A172 (cell line): ENCODE measurements at places on chromosomes 11 and 22. TPM values are rescaled to one million over a fixed set of nuclear protein-coding genes. Genes with fewer than 3 reads are reported as not detected.

GRCh38 chr22:37999640-38000272 is 15.4 kb upstream of the SOX10 start:
- DNase-seq, result peak; percentile 82

DNA sequence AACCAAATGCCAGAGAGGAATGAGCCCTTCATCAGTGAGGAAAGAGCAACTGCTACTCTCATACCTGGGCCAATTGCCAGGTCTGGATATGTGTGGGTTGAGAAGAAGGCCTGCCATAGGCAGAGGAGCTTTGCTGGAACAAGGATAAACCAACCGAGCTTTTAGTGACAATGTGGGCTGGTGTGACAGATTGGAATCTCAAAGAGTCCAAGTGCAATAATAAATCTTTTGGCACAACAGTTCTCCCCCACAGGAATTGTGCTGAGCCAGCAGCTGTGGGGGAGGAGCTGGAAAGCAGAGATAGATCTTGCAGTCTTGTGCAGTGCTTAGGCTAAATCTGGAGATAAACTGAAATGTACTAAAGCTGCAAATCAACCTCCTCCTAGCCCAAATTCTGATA is 79.4 kb upstream of the ISX start:
- DNase-seq, result no peak

DNA sequence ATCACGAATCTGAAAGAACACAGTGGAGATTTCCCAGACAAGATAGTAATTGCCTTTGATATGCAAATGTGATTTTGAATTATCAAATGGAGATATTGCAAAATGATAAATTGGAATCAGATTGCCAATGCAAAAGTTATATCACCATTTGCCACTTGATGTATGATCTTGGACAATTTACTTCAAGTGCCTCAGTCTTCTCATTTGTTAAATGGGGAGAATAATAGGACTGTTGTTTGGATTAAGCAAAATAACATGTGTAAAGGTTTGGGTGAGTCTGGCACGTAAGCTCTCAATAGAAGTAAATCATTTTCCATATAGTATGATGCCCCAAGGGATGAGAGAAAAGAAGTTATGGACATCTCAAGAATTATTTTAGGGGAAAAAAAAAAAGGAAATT is 7.9 kb upstream of the PHF21A start:
- no peak for DNase-seq

Gene L3MBTL2
- 23.9 and 26.4 TPM in 2 replicates for total RNA-seq

Gene DCDC1
- total RNA-seq, result 0.05 TPM in 1 of 2 replicates, not detected in the other

GRCh38 chr11:8613036-8613435 is 19.0 kb upstream of the STK33 start:
- DNase-seq, result no peak

Gene RPS25
- total RNA-seq, result 789 and 797 TPM in 2 replicates

DNA sequence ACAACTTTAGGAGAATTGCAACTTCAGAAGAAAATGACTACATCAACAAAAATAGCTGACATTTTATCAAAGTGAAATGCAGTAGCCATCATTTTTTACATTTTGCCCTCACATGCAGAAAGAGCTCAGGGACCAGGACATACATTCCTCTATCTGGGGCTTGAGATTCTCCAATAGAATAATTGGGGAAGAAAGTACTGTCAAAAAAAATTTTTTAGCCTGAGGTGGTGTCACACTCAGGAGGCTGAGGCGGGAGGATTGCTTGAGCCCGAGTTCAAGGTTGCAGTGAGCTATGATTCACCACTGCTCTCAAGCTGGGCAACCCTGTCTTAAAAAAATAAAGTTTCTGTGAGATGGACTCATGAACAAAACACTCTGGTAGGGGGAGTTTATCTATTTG is 32.2 kb upstream of the DEPDC7 start:
- DNase-seq, result no peak

DNA sequence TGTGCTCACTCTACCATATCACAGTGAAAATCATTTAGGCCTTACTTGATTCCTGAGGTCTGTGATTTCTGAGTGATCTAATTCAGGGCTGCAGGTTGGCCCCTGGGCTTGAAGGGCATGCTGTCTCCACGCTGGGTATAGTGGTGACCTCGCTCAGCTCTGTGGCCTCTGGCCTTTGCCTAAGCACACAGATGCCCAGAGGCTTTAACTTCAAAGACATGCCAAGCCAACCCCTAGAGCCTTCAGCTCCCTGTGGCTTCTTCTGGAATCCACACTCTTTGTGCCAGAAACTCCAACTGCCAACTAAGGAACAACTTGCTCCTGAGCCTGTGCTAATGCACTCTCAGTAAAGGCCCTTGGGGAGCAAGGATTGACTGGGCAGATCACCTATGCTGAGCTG is 232.6 kb upstream of the MPPED2 start:
- DNase-seq, result no peak

Gene SPDYC
- not detected in 2 replicates for total RNA-seq

GRCh38 chr11:134949121-134950090 is 537.4 kb upstream of the B3GAT1 start:
- DNase-seq, result peak; percentile 77

DNA sequence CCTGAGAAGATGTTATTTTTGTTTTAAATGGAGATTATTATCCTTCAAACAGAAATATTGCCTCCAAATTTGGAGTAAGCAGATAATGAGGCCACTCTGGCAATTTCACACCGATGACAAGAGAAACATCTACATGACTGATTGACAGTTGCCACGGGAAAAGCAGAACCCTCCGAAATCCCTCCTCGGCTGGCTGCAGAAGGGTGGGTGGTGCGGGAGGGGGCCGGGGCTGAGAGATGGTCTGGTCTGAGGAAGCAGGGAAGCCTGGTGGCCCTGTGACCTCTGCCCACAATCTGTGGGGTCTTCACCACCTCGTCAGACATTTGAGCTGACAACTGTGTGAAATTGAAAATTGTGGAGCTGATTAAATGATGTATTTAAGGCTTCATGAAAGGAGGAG is 503.2 kb downstream of the MN1 start:
- no peak for DNase-seq

- DNase-seq, result no peak
Measured at GRCh38 chr22:23608583-23608982, 23.5 kb downstream of the DRICH1 start.

DNA sequence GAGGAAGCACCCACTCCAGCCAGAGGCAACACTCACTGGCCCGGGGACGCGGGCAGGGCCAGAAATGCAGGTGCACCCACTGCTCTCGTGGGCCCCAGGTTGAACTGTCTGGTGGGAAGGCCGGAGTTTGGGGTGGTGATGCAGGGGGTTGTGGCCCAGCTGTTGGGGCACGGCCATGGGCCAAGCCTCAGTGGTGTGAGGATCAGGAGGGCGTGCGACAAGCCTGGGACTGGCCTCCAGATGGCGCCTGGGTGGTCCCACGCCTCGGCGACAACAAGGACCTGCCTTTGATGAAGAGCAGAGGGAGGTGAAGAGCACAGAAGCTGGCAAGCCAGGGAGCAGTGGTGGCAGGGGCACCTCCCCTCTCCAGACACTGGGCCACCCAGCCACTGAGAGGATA is 240.8 kb downstream of the BRD1 start:
- no peak for DNase-seq

GRCh38 chr22:45860201-45860600 is 116.8 kb downstream of the WNT7B start:
- DNase-seq, result no peak

Gene CAPRIN1
- 232 and 292 TPM in 2 replicates for total RNA-seq

- no peak for DNase-seq
Measured at GRCh38 chr11:78474451-78474850, 56.8 kb upstream of the GAB2 start.

DNA sequence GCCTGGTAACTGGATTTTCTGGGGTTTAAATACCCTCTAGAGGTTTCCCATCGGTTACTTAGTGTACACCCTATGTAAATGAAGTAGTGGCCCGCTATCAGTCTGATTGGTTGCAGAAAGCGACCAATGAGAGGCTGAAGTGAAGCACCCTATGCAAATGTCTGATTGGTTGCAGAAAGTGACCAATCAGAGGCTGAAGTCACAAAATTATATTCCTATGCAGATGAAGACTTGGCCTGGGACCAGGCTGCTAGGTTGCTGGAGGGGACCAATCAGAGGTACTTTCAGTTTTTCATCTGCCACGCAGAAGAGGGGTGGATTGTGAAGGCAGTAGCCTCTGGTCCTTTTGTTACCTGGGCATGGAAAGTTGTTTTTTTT is 134.8 kb downstream of the TBC1D22A start:
- peak; percentile 18 for DNase-seq

DNA sequence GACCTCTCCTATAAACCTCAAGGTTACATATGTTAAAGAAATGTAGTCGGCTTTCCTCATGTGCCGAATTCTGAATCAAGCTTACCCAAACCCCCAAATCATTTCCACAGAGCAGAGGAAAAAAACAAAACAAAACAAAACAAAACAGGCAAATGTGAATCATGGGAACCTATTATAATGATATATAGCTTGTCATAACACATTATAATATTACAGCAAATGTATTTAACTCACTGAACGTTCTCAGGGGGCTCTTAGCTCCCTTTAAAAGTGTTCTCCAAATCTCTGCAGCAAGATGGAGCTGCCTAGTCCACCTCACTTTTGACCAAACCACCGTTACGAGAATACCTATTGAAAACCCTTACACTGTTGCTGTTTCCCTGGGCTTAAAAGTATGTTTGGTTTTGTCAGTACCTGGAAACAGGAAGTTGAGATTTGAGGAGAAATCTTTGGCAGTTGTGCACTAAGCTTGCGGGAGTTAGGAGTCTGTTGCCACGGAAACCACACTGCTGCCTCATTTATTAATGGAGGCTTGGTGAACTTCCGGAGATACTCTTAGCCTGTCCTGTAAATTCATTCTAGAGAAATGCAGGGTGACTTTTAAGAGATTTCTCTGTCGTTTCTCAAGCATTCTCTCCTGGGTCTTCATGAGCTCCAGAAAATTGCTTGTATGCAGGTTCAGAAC is 167.0 kb upstream of the RASSF10 start:
- peak; percentile 78 for DNase-seq

- DNase-seq, result no peak
Measured at GRCh38 chr11:30125456-30125855, 105.4 kb upstream of the FSHB start.

- DNase-seq, result no peak
Measured at GRCh38 chr22:23700706-23701105, 9.9 kb downstream of the RGL4 start.

DNA sequence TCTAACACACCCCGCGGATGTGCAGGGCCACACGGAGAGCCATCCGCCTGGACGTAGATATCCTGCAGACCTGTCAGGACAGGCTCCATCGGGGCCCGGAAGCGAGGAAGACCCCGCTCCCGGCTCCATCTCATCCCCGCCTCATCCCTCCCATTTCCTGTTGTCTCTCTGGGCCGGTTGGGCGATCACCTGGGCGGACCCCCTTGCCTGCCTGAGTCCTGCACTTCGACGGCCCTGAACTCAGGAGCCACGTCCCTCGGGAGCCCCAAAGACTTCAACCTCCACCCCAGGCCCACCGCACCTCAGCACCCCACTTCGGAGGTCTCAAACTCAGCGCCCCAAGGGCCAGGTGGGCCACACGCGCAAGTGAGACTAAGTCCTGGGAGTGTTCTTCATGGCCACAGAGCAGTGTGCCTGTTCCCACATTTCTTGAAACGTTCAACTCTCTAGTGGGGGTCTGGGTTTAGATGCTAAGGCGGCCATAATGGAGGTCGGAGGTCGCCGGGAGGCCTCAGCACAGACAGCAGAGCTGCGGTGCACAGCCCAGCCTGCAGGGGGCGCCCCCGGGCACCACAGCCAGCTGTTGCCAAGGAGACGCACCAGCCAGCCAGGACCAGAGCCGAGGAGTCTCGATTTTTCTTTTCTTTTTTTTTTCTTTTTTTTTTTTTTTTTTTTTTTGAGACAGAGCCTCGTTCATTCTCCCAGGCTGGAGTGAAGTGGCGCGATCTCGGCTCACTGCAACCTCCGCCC is 26.0 kb upstream of the FADD start:
- no peak for DNase-seq

Gene TTC36
- not detected in 2 replicates for total RNA-seq

Gene MS4A7
- not detected in 2 replicates for total RNA-seq

Gene OTOG
- not detected in 2 replicates for total RNA-seq

Gene TMEM191B
- total RNA-seq, result 0.55 TPM in 1 of 2 replicates, not detected in the other

DNA sequence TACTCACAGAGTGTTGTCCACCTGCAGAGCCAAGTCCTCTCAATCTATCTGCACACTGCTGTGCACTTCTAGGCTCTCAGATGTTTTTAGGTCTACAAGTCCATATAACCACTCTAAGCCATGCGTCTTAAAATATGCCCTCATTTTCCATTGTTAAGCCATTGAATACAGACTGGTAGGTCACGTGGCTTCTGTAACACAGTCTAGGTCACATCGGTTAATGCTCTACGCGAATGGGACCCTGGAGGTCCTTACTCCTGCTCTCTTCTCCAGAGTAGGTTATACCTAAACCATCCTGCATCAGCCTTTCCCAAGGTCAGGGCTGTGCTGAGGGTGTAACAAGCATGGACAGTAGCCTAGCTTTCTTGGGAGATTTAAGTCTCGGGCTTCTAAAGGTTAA is 819 bp downstream of the JAML start:
- no peak for DNase-seq

GRCh38 chr11:28757725-28758515 is 649.7 kb downstream of the METTL15 start:
- DNase-seq, result peak; percentile 89

- DNase-seq, result no peak
Measured at GRCh38 chr11:111359223-111360149, 19.6 kb downstream of the POU2AF1 start.

Gene AMPD3
- total RNA-seq, result 1.6 and 3.9 TPM in 2 replicates

Gene C22orf15
- total RNA-seq, result 0.26 and 0.40 TPM in 2 replicates

DNA sequence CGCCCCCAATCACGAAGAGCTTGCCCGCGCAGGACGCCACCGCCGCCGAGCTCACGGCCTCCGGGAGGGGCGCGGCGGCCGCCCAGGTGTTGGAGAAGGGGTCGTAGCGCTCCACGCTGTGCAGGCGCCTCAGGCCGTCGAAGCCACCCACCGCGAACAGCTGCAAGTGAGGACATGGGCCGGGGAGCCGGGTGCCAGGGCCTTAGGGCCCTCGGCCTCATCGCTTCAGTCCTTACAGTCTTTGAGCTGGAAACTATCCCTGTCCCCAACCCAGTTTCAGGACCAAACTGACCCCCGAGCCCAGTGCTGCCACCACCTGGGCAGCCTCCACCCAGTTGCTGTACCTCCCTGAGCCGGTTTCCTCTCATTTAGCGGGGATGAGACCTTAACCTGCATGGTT is 7.6 kb downstream of the KLHL35 start:
- no peak for DNase-seq

- no peak for DNase-seq
Measured at GRCh38 chr11:64910451-64911093, 6.4 kb downstream of the ATG2A start.
